ENCODE measurements at places on chromosomes 2 and 18.
A peak's percentile ranks its signal among the peaks of the same experiment; 100 is the strongest.

DNA sequence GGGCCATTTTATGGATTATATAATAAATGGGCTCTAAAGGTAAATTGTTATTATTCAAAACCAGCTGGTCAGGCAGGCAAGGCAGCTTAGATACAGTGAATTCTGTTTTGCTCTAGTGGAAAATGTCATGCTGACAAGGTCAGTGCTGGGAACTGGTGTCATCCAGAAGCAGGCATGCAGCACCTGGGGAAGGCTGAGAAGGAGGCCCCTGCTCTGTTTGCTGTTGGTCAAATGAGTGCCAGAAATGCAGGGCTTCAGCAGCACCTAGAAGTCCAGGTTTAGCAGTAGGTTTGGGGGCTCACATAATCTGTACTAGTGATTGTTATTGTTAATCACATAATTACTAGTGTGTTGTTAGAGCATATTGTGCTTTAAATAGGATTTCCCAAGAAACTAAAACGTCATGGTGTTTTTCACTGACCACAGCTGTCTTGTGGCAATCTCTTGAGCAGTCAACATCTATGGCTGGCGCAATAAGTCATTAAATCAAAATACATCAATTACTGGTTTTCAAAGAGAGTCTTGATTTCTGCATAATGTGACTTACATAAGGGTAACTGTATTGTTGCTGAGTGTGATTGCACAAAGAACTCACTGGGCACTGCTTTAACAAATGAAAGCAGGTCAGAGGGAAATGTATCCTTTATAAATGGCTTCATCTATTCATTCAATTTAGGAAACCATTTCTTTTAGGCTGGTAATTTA lies 99.1 kb downstream of the MYO3B start:
- DNase-seq: no peak

- DNase-seq: no peak
Observed at GRCh38 chr18:48051945-48052840, 121.7 kb upstream of the SMAD2 start.

DNA sequence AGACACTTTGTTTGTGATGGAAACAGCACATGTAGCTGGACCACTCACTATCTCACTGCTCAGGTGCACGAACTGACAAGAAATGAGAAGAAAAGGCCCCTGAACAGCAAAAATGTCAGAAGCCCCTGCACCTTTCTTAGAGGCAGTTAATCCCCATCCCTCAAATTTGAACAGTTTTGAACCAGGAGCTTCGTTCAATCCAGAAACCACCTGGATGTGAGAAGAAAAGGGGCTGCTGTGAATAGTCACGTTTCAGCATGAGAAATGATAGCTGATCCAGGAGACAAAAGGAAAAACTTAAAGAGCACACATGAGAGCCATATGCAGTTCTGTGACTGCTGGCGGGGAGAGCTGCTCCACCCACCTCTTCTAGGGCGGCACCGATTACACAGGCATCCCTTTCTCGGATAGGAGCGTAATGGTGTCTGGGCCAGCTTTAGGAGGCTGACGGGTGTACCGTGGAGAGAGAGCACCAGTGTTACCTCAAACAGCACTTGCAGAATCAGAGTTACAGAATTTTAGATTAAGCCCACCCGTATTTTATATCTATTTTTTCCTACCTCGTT lies 117.0 kb upstream of the EML6 start:
- no peak for DNase-seq

DNA sequence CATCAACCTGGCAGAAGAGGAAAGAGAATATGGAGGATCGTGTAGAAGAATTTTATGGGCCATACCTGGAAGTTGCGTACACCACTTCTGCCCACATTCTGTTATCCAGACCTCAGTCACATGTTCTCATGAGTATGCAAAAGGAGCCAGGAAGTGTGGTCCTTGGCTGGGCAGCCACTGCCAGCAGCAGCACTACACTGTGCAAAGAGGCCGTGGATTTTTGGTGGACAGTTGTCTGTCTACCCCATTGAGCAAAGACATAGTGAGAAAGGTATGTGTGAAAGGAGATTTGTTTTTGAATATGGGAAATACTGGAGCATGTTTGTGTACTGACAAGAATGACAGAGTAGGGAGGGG lies 68.1 kb downstream of the SDC1 start:
- no peak for DNase-seq

GRCh38 chr2:56197816-56198215 lies 14.0 kb downstream of the CCDC85A start:
- DNase-seq: no peak

DNA sequence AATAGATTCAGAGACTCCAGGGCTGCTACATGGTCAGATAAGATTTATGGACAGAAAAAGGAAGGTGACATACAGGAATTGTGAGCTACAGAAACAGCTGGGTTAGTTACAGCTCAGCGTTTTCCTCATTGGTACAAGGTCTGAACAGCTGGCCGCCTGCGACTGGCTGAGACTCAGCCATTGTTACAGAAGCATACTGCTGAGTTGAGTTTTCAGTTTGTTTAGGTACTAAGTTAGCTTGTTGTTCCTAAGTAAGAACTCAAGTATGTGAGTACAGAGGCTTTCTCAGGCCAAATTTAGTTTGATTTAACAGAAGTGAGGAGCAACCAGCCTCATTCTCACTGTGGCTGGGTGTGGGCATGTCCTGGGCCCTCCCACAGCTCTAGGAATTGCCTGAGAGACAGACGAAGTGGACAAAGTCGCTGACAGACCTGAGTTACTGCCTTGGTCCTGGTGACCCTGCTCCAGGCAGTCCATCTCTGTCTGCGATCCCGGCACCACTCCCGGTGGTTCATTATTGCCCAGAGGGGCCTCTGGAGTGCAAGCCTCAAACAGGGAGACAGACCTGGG lies 27.8 kb upstream of the RHOB start:
- no peak for DNase-seq

- DNase-seq: no peak
Observed at GRCh38 chr2:46252891-46253659, 44.1 kb upstream of the EPAS1 start.

DNA sequence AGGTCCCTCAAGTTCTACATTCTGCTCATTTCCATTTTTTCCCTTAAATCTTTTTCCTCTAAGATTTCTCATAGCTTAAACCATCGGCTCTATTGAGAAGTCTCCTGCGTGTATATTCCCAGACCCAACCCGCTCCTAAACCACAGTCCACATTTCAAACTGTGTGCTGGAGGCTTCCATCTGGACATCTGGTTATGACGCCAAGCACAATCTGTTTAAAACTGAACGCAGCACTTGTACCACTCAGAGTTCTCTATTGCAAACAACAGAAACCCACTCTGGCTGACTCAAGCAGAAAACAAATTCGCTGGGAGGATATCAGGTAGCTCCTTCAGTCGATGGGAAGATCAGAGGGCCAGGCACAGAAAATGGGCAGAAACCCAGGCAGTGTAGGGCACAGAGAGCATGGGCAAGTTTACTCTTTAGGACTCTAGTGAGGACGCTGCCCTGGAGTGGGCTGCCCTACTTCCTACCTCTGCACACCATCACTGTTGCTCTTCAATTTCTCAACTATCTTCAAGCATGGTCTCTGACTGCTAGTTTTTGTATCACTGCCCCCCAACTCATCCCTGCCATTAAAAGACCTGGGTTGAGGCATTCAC lies 5.6 kb upstream of the EML4 start:
- no peak for DNase-seq

GRCh38 chr18:31773774-31774476 lies 13.2 kb upstream of the SLC25A52 start:
- DNase-seq: no peak

GRCh38 chr2:182321096-182321495 lies 105.7 kb downstream of the PDE1A start:
- no peak for DNase-seq

- no peak for DNase-seq
Observed at GRCh38 chr2:10863837-10864236, 47.9 kb upstream of the KCNF1 start.

DNA sequence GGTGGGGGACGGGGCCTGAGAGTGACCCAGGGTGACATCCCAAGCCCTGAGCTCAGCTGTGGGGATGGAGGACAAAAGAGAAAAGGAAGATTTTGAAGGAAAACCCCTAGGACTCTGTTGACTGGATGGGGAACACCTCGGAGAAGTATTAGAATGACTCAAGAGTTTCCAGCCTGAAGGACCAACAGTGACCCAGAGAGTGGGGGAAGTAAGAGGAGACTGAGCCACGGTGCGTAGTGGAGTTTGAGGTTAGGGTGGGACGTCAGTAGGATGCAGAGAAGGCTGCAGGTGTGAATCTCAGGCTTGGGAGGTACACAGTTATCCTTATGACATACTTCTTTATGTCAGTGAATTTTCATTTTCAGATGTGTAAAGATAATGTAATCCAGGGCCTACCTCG lies 119.5 kb downstream of the NCK2 start:
- no peak for DNase-seq

GRCh38 chr2:109531896-109532727 lies 81.7 kb downstream of the SEPTIN10 start:
- DNase-seq: no peak

DNA sequence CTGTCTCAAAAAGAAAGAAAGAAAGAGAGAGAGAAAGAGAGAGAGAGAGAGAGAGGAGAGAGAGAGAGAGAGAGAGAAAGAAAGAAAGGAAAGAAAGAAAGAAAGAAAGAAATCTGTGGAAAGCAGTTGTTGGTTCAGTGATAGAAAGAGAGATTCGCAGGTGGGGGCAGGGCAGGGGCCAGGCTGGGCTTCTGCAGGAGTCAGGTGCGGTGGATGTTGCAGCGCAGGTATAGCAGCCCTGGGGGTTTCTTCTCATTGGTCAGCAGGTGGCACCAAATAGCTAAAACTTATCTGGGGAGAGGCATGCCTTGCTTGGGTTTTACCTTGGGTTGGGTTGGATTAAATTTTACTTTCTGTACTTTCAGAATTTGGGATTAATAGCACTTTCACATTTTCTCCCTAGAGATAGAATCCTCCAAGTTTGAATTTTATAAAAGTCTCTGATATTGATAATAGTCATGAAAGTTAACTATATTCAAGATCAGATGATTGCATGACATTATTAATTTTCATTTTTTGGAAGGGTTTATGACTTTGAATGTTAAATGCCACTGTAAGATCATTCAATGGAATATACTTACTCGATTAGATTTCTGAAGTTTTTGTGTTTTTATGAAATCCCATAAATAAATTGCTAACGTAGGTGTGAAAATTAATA lies 66.6 kb downstream of the SPTBN1 start:
- DNase-seq: peak; percentile 42

DNA sequence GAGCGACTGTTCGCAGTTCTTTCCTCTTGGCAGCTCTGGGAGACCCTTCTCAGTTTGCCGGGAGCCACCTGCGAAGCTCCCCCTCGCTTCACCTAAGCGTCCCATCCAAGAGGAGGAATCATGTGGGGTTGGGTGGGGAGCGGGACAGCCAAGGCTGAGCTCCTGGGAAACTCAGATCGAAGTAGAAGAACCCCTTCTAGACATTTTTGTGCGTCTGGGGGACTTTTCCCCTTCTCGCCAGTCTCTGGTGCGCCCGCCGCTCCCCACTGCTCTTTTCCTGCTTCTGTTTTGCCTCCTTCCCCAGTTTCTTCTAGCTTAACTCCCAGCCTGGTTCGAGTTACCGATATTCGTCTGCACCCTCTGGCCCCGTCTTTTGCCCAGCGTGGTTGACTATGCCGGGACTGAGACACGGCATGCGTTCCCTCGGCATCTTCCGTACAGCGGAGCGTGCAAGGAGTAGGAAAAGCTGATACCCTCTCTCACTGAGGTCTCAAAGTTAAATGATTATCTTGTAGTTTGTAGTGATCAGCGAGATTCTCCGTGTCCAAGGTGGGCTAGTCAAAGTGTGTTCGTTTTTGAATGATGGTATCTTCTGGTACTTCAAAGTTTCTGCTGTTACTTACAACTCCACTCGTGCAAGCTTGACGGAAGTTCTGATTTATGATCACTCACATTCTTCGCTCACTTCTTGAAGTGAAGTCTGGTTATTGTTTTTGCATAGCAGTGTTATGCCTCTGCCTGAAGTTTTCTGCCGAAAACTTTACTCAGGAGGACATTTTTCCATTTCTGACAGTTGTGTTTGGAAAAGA lies 664 bp downstream of the CAMKMT start:
- peak; percentile 9 for DNase-seq

- no peak for DNase-seq
Observed at GRCh38 chr2:239162976-239163687, 237.7 kb downstream of the HDAC4 start.

DNA sequence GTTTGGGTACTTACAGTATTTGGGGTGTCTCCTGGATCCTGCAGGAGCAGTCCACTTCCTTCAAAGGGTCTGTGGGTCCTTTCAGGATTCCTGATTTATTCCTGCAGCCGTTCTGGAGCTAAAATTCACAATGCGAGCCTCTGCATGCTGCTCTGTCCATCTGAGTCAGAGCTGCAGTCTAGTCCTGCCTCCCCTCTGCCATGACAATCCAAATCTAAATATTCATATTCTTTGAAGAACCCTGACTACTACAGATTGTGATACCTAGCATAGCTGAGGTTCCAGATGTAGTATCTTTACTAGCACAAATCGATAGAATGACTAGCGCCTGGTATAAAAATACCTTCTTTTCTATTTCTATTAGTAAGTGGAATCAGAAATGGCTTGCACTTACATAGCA lies 31.3 kb upstream of the GAREM1 start:
- DNase-seq: no peak

- DNase-seq: no peak
Observed at GRCh38 chr2:220226076-220226475, 598.6 kb downstream of the SLC4A3 start.

GRCh38 chr2:29480426-29480825 lies 365.2 kb downstream of the CLIP4 start:
- no peak for DNase-seq

DNA sequence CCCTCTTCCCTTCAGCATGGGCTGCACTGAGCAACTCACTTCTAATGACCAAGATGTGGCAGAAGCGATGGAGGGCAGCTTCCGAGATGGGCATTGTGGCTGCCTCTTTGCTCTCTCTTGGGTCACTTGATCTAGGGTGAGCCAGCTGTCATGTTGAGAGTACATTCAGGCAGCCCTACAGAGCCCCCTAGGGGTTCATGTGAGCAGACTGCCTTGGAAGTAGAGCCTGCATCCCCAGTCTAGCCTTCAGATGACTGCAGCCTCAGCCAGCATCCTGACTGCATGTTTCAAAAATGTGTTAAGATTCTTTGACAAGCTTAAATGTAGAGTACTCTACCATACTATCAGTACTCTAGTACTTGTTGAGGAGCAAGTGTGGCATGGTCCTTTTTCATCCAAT lies 143.9 kb downstream of the NCK2 start:
- DNase-seq: peak; percentile 6

- DNase-seq: no peak
Observed at GRCh38 chr2:233422050-233422639, 67.9 kb downstream of the DGKD start.

DNA sequence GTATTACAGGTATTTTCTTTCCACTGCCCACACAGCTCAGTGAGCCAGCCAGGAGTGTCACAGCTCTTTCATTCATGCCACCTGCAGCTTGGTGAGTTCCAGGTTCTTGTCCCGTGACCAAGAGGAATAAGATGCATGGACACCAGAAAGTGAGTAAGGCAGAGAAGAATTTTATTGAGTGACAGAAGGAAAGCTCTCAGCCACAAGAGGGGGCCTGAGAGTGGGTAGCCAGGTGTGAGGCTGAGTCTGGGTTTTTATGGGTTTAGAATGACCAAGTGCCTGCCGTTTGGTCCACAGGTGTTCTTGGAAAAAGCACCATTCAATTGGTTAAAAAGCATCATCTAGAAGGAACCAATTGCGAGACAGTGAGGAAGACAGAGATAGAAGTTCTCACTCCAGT lies 1097.1 kb upstream of the SLC39A10 start:
- no peak for DNase-seq

- no peak for DNase-seq
Observed at GRCh38 chr2:31933066-31933465, 77.7 kb downstream of the MEMO1 start.

GRCh38 chr18:45103319-45104048 lies 422.8 kb downstream of the SETBP1 start:
- DNase-seq: no peak

- DNase-seq: no peak
Observed at GRCh38 chr18:28728891-28729290, 552.0 kb upstream of the CDH2 start.
